ENCODE measurements at places on chromosomes 2 and 18.

GRCh38 chr2:138874251-138874650 lies 94.1 kb upstream of the NXPH2 start:
- DNase-seq: no peak

GRCh38 chr2:160756481-160756880 lies 262.9 kb upstream of the RBMS1 start:
- no peak for DNase-seq

DNA sequence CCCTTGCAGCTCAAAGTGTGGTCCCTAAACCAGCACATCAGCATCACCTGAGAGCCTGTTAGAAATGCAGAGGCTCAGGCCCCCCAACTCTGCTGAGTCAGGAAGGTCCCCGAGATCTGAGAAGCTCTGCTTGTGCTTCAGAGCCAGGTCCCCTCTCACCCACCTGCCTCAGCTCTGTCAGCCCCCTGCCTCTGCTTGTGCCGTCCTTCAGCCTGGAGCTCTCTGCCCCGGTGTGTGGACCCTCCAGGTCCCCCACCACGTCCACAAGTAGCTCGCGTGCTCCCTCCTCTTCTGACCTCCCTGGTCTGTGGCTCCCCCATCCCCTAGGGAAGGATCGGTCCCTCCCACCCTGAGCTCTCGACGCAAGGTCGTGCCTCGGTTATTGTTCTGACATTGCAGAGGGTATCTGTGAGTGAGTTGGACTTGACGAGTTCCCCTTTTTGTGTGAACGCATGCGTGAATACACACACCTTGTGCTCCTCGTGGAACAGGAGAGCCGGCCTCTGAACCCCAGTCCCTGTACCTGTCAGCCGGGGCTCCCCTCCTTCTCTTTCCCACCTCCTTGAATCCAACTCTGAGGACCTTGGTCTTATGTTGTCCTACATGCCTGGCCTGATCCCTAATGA lies 75.5 kb upstream of the TAF1B start:
- DNase-seq: no peak

DNA sequence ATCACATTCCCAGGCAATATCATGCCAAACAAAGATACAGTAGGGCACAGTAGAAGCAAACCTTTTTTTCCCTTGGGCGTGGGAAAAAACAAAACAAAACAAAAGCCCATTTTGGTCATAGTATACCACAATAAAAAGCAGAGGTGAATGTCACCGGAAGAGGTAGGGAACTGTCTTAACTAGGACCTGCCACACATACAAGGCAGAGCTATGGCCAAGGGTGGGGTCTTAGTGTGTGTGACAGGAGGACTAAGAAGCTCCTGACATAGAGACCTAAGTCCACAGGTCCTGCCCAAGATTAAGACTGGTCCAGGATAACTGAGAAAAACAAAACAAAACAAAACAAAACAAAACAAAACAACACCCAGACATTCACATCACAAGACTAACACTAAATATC lies 441.2 kb upstream of the DSEL start:
- no peak for DNase-seq

DNA sequence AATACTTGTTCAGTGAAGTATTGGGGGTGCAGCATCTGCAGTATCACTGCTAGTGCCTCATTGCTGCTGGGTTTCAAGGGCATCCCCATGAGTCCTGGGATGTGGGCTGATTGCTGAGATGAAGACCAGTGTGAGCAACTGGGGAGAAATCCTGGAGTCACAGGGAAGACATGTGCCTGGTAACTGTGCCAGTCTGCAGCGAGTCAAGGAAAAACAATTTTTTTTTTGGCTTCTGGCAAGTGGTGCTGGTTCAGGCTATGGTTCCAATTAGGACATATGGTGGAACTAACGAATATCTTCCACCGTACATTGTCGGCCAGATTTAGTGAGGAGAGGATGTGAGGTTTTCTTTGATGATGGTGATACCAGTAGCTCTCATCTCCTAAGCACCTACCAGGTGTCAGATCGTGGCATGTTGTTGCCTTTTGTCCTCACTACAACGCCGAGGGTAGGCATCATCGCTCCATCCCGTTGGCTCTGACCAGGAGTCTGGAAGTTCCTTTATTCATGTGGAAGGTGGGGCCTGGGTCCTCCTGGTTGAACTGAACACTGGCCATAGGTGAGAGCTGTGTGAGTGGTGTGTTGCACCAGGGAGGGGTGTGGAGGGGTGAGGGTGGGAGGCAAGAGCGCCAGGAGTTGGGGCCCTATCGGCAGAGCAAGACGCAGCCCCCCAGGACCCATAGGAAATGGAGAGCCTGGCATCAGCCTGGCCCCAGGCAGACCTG lies 118.0 kb upstream of the HS6ST1 start:
- DNase-seq: no peak

DNA sequence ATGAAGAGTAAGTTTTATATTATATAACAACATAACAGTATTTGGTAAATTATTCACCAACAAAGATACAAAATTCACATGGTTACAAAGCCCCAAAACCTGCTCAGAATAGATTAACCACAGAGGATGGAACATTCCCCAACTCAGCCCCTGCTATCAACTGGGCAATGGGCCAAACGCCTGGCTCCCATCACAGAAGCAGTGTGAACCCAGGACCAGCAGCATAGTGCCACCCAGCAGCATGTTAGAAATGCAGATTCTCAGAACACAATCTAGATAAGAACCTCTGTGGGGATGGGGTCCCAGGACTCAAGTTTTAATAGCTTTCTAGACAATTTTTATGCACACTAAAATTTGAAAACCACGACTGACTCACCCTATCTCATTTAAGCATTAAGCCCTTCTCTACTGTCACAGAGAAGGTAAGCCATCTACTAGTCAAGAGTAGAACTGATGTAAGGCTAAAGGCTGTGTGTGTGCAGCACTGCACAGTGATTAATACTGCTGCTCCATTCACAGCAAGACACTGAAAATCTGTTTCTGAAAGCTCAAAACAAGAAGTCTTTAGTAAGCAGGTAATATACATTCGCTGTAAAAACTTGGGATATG lies 15.2 kb downstream of the AFG3L2 start:
- no peak for DNase-seq

- DNase-seq: no peak
Measured at GRCh38 chr2:162824304-162824703, 14.3 kb downstream of the KCNH7 start.

- DNase-seq: no peak
Measured at GRCh38 chr2:235402422-235402821, 91.4 kb upstream of the AGAP1 start.

- DNase-seq: no peak
Measured at GRCh38 chr2:233029321-233029720, 3.2 kb upstream of the NEU2 start.

- no peak for DNase-seq
Measured at GRCh38 chr18:58231930-58232329, 187.9 kb downstream of the NEDD4L start.

DNA sequence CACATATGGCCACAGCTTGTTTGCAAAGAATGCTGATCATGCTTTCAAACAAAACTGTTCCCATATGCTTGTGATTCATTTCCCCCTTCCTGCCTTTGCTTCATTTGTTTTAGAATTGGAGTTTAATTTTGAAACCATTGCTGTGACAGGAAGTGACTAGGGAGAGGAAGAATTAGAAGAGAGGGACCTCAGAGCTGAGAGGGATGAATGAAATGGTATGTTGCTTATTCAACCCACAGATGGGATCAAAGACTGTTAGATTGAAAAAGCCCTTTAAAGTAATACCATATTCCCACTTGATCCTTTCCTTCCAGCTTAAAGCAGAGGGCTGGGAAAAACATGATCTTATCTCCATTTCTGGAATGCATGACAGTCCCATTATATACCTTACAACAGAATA lies 106.2 kb upstream of the RNF152 start:
- DNase-seq: no peak

GRCh38 chr2:233989221-233989858 lies 61.2 kb upstream of the SPP2 start:
- no peak for DNase-seq

- DNase-seq: no peak
Measured at GRCh38 chr2:38176619-38177021, 100.7 kb upstream of the CYP1B1 start.

GRCh38 chr2:154338352-154338967 lies 360.0 kb upstream of the KCNJ3 start:
- no peak for DNase-seq

GRCh38 chr2:134155134-134155533 lies 98.7 kb upstream of the MGAT5 start:
- DNase-seq: no peak

DNA sequence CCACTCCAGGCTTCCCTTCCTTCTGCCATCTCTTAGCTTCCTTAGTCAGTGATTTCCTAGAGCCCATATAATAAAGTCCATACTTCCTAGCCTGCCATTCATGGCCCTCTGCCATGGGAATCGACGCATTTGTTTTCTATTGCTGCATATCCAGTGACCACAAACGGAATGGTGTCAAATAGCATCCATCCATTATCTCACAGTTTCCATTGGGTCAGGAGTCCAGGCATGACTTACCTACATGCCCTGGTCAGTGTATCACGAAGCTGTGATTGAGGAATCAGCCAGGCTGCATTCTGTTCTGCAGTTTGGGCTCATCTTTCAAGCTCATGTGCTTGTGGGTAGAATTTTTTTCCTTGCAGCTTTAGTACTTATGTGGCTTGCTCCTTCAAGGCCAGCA lies 209.7 kb upstream of the EPAS1 start:
- no peak for DNase-seq

GRCh38 chr2:47196046-47196445 lies 40.9 kb upstream of the STPG4 start:
- DNase-seq: no peak

GRCh38 chr2:188478724-188479123 lies 187.1 kb downstream of the GULP1 start:
- no peak for DNase-seq

DNA sequence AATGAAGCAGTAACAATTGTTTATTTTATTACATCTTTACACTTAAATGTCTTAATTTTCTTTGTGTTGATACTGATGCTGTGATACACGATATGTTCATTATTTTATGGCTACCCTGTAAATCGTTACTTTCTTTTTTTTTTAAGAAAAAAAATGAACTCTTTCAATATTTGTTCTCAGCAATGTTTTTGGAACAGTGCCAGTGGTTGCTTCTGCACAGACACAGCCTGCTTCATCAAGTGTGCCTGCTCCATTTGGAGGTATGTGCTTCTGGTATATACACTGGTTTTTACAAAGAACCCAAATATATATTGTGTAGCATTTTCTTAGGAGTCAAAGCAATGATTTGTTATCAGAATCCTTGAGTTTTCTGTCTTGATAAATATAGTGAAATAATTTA lies 62.2 kb upstream of the SCYGR2 start:
- no peak for DNase-seq

- DNase-seq: no peak
Measured at GRCh38 chr18:34834897-34835296, 124.8 kb downstream of the DTNA start.

DNA sequence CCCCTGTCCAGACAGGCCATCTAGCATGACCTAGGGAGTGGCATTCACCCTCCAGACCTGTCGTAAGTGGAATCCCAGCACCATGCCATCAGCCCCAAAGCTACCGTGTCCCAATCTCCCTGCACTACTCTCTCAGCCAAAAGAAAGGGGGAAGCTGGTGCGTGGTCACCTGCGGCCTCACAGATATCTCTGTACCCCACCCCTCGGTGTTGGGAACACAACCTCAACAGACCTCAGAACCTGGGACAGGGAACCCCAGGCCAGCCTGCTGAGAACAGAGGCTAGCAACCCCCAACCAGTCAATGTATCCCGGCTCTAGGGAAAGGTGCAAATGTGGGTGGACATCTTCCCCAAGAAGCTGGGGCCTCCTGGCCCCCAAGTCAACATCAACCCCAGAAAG lies 38.2 kb downstream of the LMAN2L start:
- no peak for DNase-seq

DNA sequence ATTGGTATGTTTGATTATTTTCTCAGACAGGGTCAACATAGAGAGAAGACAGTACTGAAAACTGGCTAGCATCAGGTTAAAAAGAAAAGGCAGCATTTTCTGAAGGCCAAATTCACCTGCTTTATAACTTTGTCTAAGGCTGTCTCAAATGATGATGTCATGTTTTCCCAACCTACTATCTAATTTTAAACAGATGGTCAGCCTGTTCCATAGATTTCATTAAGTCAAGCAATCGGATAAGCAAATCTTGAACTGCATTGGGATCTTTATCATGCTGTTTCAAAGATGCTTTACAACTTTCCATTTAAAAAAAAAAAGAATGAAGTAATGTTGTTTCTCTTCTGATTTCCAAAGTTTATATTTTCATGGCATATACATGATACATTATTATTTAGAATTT lies 56.3 kb upstream of the SPOPL start:
- DNase-seq: no peak

DNA sequence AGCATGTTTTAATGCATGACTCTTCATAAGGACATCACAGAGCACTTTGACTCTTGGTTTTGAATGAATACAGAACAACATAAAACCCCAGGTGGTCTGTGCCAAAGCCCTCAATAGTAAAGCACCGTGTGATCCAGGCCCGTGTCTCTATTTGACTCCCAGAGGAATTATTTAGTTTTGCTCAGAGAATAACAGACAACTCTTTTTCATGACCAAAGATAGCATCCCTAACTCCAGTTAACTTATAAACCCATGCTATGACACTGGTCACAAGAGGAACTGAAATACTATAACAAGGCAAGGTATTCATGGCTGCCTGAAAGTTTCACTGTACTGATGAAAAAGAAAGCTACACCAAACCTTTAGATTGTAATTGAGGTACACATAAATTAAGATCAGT lies 128.4 kb downstream of the IKZF2 start:
- DNase-seq: no peak

DNA sequence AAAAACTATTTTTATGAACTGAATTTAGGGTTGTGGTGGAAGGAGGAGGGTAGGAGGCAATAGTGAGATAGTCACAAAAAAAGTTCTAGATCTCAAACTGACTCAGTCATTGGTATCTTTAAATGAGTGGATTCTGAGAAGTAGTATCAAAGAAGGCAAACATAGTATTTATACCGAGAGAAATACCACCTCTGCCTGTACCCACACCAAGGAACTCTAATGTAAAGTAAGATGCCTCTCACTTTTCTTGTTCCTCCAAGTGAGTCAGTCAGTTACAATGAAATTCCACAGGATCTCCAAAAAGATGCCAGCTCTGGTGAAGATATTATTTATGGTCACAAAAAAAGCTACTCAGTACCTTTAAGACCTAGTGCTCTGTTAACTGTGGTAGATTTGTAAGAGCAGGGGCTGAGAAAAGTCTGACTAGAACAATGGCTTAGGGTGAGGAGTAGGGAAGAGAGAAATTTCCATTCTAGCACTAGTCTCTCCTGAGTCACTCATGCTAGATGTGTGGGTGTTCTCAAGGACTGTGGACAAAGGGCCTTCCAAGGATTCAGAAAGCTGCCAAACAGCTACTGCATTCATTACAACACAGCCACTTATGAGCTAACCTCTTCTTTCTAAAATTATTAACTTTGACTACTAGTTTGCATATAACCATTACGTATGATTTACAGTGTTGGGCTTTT lies 36.3 kb downstream of the YWHAQ start:
- no peak for DNase-seq

- DNase-seq: no peak
Measured at GRCh38 chr2:60858897-60859311, 22.5 kb upstream of the REL start.

GRCh38 chr2:8253781-8254180 lies 428.1 kb upstream of the ID2 start:
- no peak for DNase-seq

- peak; percentile 37 for DNase-seq
Measured at GRCh38 chr2:181123798-181124231, 143.4 kb downstream of the UBE2E3 start.

GRCh38 chr2:237702441-237703391 lies 75.3 kb downstream of the LRRFIP1 start:
- no peak for DNase-seq
